ENCODE measurements at places on chromosomes 11 and 22.

- DNase-seq = no peak
Measured at GRCh38 chr11:6124245-6124644, 16.8 kb downstream of the OR56B4 start.

DNA sequence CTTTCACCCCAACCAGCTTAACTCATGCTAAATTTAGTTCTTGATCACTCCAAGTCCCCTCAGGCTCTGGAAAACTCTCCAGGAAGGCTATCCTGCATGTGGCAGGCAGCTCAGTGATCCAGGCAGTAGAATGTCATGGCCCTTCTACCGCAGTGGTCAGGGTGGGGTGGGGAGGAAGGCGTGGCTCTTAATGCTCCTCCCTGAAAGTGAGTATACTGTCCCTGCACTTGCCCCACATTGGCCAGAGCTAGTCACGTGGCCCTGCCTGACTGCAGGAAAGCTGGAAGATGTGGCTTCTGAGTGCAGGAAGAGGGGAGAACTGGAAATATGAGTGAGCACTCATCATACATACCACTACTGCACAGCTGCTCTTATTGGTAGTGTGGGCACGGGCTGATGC is 102.1 kb downstream of the GRAMD1B start:
- no peak for DNase-seq

DNA sequence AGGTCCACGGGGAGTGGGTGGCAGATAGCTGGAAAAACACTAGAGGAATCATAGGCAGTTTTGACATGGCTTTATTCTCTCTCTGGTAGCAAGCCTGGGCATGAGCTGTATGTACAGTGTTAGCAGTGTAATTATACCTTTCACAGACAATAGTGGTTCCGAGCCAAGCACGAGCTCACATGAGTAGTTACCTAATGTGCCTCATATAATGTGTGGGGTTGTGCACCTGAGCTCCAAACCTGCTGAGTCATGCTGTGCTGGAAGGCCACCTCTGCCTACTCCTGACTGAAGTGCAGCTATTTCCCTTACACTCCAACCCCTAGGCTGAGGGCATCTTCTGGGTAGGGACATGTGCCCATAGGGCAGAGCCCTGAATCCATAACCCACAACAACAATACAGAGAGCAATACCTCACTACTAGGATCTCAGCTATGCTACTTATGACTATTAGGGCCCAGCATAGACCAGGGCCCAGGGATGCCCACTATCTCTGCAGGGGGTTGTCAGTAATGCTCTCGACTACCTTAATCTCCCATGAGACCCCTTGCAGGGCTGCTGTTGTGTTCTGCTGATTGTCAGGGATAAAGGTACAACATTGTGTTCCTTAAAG is 432.1 kb downstream of the DYNC2H1 start:
- peak; percentile 5 for DNase-seq

DNA sequence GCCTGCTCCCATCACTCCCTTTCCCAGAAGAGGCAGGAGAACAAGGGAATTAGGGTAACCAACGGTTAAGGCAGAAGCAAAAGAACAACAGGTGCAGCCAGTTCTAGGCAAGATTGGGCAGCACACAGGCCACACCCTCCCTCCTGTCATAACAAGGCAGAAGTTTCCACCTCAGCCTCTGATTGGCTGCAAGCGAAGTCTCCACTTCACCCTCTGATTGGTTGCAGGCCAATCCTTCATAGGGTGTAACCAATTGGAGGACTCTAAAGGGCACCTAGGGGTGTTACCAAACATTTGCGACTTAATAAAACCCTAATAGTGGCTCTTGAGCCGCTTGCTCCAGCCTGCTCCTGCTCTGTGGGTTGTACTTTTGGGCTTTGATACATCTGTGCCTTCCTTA is 153.8 kb downstream of the CACNA1I start:
- no peak for DNase-seq

GRCh38 chr11:67295846-67296245 is 6.7 kb downstream of the ANKRD13D start:
- DNase-seq = no peak

- no peak for DNase-seq
Measured at GRCh38 chr11:9825315-9825714, 161.4 kb downstream of the SWAP70 start.

- DNase-seq = no peak
Measured at GRCh38 chr22:45612940-45613339, 58.7 kb upstream of the ATXN10 start.

GRCh38 chr11:70730411-70730810 is 332.1 kb downstream of the CTTN start:
- DNase-seq = no peak

- DNase-seq = no peak
Measured at GRCh38 chr22:49398646-49399045, 429.0 kb downstream of the BRD1 start.
